ENCODE measurements at places on chromosomes 3 and 15. TPM values are rescaled to one million over a fixed set of nuclear protein-coding genes. Genes with fewer than 3 reads are reported as not detected.

The GABRA5 gene
- 0.61 TPM for total RNA-seq

The INSYN1 gene
- 0.05 TPM for total RNA-seq

The DGKG gene
- total RNA-seq: 0.08 TPM

The LRRC57 gene
- 26.4 TPM for total RNA-seq

The PATL2 gene
- not detected for total RNA-seq

The AMT gene
- not detected for total RNA-seq

The DCLK3 gene
- total RNA-seq: not detected

The LRRIQ4 gene
- 0.20 TPM for total RNA-seq

The CDCP1 gene
- total RNA-seq: not detected

The EPHB1 gene
- total RNA-seq: 2.1 TPM

The TEX9 gene
- 4.4 TPM for total RNA-seq

The ATP2B2 gene
- not detected for total RNA-seq

DNA sequence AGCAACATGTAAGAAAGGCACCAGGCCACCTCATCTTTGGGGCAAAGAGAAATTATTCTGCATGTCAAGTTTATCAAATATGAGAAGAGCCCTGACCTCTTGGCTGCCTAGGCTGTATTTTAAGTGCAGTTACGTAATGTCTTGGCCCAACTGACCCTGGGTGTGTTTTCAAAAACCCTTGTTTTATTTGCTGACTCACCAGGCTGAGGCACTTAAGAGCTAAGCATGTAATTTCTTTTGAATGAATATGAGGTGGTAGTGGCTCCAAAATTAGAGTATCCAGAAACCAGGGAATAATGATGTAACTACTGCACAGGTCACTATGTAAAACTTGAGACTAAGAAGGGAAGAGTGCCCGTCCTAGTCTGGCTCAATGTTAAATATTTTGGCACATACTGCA, 24.3 kb downstream of the PGPEP1L start:
- H3K4me1 ChIP-seq: no peaks in the 10 kb centered on the region
- H3K27ac ChIP-seq: no peak overlapping the region
- no peak for DNase-seq
- H3K36me3 ChIP-seq: no peaks in the 10 kb centered on the region
- no peaks in the 10 kb centered on the region for H3K27me3 ChIP-seq
- no peak overlapping the region for H3K4me3 ChIP-seq

DNA sequence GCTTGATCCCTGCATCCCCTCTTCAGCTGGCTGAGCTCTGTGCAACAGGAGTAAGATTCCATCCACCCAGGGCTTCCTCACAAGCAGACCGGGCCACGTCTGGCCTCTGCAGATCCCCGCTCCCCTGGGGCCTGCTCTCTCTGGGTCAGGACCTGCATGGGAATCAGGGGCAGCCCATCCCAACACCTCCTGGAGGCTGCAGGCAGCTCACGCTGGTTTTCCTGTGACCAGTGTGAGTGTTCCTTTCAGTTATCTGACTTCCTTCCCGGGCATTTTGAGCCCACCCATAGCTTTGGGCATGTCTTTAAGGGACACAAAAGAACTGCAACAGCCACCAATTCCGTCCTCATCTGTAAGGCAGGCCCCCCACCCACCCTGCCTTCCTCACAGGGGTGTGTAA, 16.3 kb downstream of the NUP210 start:
- no peaks in the 10 kb centered on the region for H3K36me3 ChIP-seq
- H3K4me3 ChIP-seq: no peak overlapping the region
- H3K27me3 ChIP-seq: no peaks in the 10 kb centered on the region
- no peak for DNase-seq
- no peak overlapping the region for H3K27ac ChIP-seq

GRCh38 chr15:27449941-27450340, 479.0 kb downstream of the GABRG3 start:
- H3K27me3 ChIP-seq: no peaks in the 10 kb centered on the region
- H3K4me3 ChIP-seq: no peak overlapping the region
- no peaks in the 10 kb centered on the region for H3K4me1 ChIP-seq
- H3K27ac ChIP-seq: no peak overlapping the region
- no peaks in the 10 kb centered on the region for H3K36me3 ChIP-seq

GRCh38 chr3:57627976-57628375, 30.8 kb upstream of the ARF4 start:
- H3K27ac ChIP-seq: no peak overlapping the region
- peaks cover 16% of the 10 kb centered on the region for H3K36me3 ChIP-seq
- no peaks in the 10 kb centered on the region for H3K4me1 ChIP-seq
- H3K27me3 ChIP-seq: no peaks in the 10 kb centered on the region
- DNase-seq: no peak
- no peak overlapping the region for H3K4me3 ChIP-seq

DNA sequence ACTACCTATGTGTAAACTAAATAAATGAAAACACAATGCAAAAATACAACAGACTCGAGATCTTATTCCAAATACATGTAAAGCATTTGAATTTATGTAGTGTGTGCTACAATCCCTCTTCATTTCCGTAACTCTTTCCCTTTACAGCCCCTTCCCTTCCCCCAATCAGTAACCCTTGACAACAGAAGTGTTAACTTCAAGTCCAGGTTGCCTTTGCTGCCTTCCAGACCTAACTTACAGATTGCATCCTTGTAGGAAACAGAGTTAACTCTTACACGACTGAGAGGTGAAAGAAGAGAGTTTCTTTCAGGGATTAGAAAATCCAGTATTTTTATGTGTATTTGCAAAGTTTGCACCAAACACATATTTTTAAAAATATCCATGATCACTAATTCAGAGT, 1.4 kb upstream of the ROBO1 start:
- DNase-seq: peak; percentile 14
- no peak overlapping the region for H3K4me3 ChIP-seq
- no peaks in the 10 kb centered on the region for H3K36me3 ChIP-seq
- peak overlapping the region; percentile 89 for H3K27ac ChIP-seq

- no peaks in the 10 kb centered on the region for H3K4me1 ChIP-seq
- H3K4me3 ChIP-seq: no peak overlapping the region
- DNase-seq: no peak
- H3K27me3 ChIP-seq: peaks cover 6% of the 10 kb centered on the region
Observed at GRCh38 chr15:91253605-91254004, 153.5 kb downstream of the SV2B start.

GRCh38 chr3:113241292-113242095, 30.1 kb downstream of the BOC start:
- H3K4me1 ChIP-seq: peaks cover 36% of the 10 kb centered on the region
- DNase-seq: peak; percentile 50
- peak overlapping the region; percentile 83 for H3K27ac ChIP-seq
- peak overlapping the region; percentile 27 for H3K4me3 ChIP-seq
- no peaks in the 10 kb centered on the region for H3K27me3 ChIP-seq

GRCh38 chr15:101000271-101000681, 81.1 kb downstream of the LRRK1 start:
- H3K4me3 ChIP-seq: no peak overlapping the region
- DNase-seq: no peak
- H3K4me1 ChIP-seq: peaks cover 9% of the 10 kb centered on the region
- H3K27me3 ChIP-seq: no peaks in the 10 kb centered on the region
- no peak overlapping the region for H3K27ac ChIP-seq

GRCh38 chr15:98955961-98956723, 51.5 kb downstream of the PGPEP1L start:
- H3K4me1 ChIP-seq: peaks cover 14% of the 10 kb centered on the region
- H3K36me3 ChIP-seq: peaks cover 19% of the 10 kb centered on the region
- H3K27ac ChIP-seq: no peak overlapping the region
- H3K4me3 ChIP-seq: no peak overlapping the region
- H3K27me3 ChIP-seq: no peaks in the 10 kb centered on the region
- DNase-seq: no peak

- no peak overlapping the region for H3K27ac ChIP-seq
- H3K4me1 ChIP-seq: no peaks in the 10 kb centered on the region
- H3K4me3 ChIP-seq: no peak overlapping the region
- no peaks in the 10 kb centered on the region for H3K27me3 ChIP-seq
- DNase-seq: no peak
Observed at GRCh38 chr3:154786724-154787123, 293.4 kb upstream of the MME start.

GRCh38 chr3:187831125-187832051, 86.1 kb upstream of the BCL6 start:
- H3K27me3 ChIP-seq: no peaks in the 10 kb centered on the region
- peaks cover 11% of the 10 kb centered on the region for H3K4me1 ChIP-seq
- no peaks in the 10 kb centered on the region for H3K36me3 ChIP-seq
- H3K4me3 ChIP-seq: no peak overlapping the region
- DNase-seq: peak; percentile 70

- H3K4me1 ChIP-seq: no peaks in the 10 kb centered on the region
- no peak overlapping the region for H3K4me3 ChIP-seq
- no peaks in the 10 kb centered on the region for H3K36me3 ChIP-seq
- H3K27me3 ChIP-seq: no peaks in the 10 kb centered on the region
- no peak for DNase-seq
- no peak overlapping the region for H3K27ac ChIP-seq
Observed at GRCh38 chr15:51053571-51053970, 41.1 kb downstream of the TNFAIP8L3 start.

- no peak overlapping the region for H3K27ac ChIP-seq
- H3K4me3 ChIP-seq: no peak overlapping the region
- no peaks in the 10 kb centered on the region for H3K36me3 ChIP-seq
- no peaks in the 10 kb centered on the region for H3K27me3 ChIP-seq
- H3K4me1 ChIP-seq: no peaks in the 10 kb centered on the region
Observed at GRCh38 chr3:62632510-62633294, 242.5 kb downstream of the CADPS start.

GRCh38 chr3:180321534-180321933, 280.4 kb upstream of the TTC14 start:
- H3K4me3 ChIP-seq: no peak overlapping the region
- no peak for DNase-seq
- H3K36me3 ChIP-seq: no peaks in the 10 kb centered on the region
- H3K27me3 ChIP-seq: no peaks in the 10 kb centered on the region
- H3K4me1 ChIP-seq: no peaks in the 10 kb centered on the region
- no peak overlapping the region for H3K27ac ChIP-seq

DNA sequence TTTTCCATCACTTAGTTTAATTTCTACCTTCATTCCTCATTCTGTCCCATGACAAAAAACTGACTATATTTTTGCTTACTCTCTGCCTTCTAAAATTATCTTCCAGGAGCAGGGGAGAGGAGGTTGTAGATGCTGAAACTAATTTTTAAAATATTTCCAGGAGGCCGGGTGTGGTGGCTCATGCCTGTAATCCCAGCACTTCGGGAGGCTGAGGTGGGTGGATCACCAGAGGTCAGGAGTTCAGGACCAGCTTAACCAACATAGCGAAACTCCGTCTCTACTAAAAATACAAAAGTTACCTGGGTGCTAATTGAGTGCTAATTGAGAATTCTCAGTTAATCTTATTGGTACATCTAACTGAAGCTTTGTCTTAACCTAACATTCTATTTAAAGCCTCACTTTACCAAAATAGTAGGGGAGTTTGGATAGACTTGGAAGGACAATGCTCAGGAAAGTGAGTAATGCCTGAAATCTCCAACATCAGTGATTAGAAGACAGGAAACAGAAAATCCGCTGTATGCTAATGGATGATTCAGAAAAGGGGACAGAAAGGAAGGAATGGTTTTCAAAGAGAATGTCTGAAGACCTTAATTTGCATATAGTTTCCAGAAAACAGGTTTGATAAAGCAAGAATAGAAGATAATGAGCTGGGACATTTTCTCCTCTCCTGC, 336.1 kb downstream of the GBE1 start:
- H3K27me3 ChIP-seq: no peaks in the 10 kb centered on the region
- H3K27ac ChIP-seq: no peak overlapping the region
- H3K36me3 ChIP-seq: no peaks in the 10 kb centered on the region
- DNase-seq: no peak

- peak; percentile 53 for DNase-seq
- H3K36me3 ChIP-seq: no peaks in the 10 kb centered on the region
- no peaks in the 10 kb centered on the region for H3K27me3 ChIP-seq
- no peak overlapping the region for H3K4me3 ChIP-seq
- peaks cover 18% of the 10 kb centered on the region for H3K4me1 ChIP-seq
Observed at GRCh38 chr3:49805367-49805782, 2.3 kb downstream of the INKA1 start.

DNA sequence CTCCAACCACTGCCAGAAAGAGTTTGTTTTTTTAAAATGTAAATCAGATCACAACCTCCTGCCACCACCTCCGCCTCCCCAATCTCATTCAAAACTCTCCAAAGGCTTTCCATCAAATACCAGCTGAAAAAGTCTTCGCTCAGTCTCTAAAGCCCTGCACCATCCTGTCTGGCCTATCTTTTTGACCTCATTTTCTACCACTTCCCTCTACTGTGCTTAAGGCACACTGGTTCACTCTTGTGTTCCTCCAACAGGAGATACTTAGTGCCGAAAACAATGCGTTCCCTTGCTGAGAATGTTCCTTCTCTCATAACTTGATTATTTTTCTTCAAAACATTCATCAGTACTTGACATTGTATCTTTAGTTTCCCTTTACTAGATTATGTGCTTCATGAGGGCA, 3.5 kb downstream of the BTBD1 start:
- peaks cover 40% of the 10 kb centered on the region for H3K4me1 ChIP-seq
- no peak overlapping the region for H3K27ac ChIP-seq
- DNase-seq: no peak
- H3K4me3 ChIP-seq: no peak overlapping the region

- H3K4me1 ChIP-seq: no peaks in the 10 kb centered on the region
- no peak overlapping the region for H3K4me3 ChIP-seq
- DNase-seq: no peak
- no peaks in the 10 kb centered on the region for H3K36me3 ChIP-seq
- H3K27me3 ChIP-seq: no peaks in the 10 kb centered on the region
Observed at GRCh38 chr3:100978011-100978659, 15.1 kb downstream of the ABI3BP start.

Measured in SJCRH30 (cell line).